Melanocyte of skin (primary cell): ENCODE measurements at places on chromosomes 7 and 10. TPM values are rescaled to one million over a fixed set of nuclear protein-coding genes. Genes with fewer than 3 reads are reported as not detected.

Gene CPA5
- not detected in 2 replicates for total RNA-seq

Gene ZNRF2
- total RNA-seq: 16.0 and 22.5 TPM in 2 replicates

Gene SOSTDC1
- total RNA-seq: 0.31 TPM in 1 of 2 replicates, not detected in the other

Gene PIP
- not detected in 2 replicates for total RNA-seq

Gene MCM10
- total RNA-seq: 4.8 and 9.5 TPM in 2 replicates
